ENCODE measurements at places on chromosomes 6 and 20. TPM values are rescaled to one million over a fixed set of nuclear protein-coding genes. Genes with fewer than 3 reads are reported as not detected.

Gene SLC22A1
- total RNA-seq: 0.52 TPM

Gene SLA2
- 0.29 TPM for total RNA-seq

Gene LY86
- total RNA-seq: 1.8 TPM

Gene ADGRF1
- not detected for total RNA-seq

Gene CST4
- not detected for total RNA-seq

Gene PRICKLE4
- total RNA-seq: 2.1 TPM

Gene TBX18
- total RNA-seq: 8.7 TPM

Gene SIM1
- total RNA-seq: not detected

Gene IL17F
- not detected for total RNA-seq

Gene KIAA1755
- total RNA-seq: 7.3 TPM

Gene TSBP1
- total RNA-seq: not detected

Gene TSPO2
- total RNA-seq: not detected

Gene AGER
- 4.6 TPM for total RNA-seq

Gene SLC35D3
- total RNA-seq: 0.42 TPM
